Coronary artery (tissue), 2 donors: ENCODE measurements at places on chromosomes 6 and 20.

DNA sequence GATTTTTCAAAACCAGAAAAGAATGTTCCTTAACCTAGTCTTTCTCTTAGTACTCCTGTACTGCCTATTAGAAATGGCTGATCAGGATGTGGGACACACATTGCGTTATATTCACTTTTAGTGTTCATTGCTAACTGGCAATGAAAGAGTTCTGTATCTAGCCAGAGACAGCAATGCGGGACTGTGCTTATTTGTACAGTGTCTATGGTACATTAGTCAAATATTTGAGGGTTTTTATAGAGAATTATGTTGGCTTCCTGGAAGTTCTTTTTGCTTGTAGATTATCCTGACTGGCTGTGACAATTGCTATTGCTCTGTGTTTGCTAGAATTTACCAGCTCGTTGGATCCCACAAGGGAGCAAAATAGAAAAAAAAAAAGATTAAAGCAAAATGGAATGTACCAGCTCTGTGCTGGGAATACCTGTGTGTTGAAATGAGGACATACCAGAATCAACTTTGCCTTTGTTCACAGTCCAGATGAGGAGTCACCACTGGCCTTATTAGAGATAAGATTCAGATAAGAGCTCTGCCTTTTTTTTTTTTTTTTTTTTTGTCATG lies 22.4 kb upstream of the IFNGR1 start:
- DNase-seq = no peak

GRCh38 chr6:105121981-105122380 lies 57.8 kb downstream of the POPDC3 start:
- DNase-seq = no peak

DNA sequence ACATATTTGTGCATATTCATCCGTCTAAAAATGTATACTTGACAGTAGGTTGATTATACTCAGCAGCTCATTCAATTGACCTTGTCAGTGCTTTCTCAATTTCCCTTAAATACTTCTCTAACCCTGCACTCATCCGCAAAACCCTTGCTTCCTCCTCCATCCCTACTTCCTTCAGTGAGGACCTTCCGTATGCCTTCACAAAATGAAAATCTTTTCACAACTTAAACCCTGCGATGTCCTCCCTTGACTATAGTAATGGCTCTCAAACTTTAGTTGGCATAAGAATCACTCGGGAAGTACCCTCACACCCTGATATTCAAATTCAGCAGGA lies 5.2 kb downstream of the MBOAT1 start:
- no peak for DNase-seq

- no peak for DNase-seq
Measured at GRCh38 chr20:51331481-51331880, 211.0 kb downstream of the NFATC2 start.

DNA sequence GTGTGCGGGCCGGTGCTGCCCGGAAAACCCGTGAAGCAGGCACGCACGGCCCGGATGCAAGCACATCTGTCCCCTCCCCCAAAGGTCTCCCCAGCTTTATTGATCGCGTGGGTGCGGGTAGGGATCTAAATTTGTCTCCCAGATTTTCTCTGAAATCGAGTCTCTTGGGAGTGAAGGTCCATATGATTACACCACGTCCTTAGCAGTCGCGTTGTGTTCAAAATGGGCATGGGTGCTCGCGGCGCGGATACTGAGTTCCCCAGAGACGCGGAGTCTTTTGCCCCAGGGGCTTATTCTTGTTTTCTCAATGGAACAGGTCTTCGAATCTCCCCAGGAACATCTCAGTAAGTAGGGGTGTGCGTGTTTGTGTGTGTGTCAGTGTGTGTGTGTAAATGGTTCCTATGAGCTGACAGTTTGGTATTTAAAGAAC lies 2.8 kb upstream of the ZNF292 start:
- no peak for DNase-seq

DNA sequence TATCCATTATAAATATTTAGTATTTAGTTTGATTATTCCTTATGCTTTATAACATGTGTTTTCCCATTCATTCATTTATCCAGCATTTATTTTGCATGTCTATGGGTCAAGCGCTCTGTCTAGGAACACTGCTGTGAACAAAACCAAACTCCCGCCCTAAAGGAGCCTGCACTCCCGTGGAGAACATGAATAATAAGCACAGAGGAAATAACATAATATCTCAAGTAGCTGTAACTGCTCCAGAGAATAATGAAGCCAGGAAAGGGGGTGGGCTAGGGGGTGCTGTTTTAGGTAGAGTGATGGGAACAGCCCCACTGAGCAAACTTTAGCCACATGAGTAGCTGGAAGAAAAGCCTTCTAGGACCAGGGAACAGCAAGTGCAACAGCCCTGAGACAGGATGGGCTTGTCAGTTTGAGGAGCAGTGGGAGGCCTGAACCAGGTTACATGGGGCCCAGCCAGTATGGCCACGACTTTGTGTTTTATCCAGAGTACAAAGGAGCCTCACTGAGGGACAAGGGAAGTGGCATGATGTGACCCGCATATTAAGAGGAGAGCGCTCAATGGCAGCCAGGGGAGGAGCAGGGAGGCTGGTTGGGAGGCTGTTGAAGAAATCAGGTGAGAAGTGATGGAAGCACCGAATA lies 24.4 kb upstream of the PRND start:
- no peak for DNase-seq

GRCh38 chr20:34311118-34312023 lies 8.2 kb upstream of the AHCY start:
- no peak for DNase-seq

DNA sequence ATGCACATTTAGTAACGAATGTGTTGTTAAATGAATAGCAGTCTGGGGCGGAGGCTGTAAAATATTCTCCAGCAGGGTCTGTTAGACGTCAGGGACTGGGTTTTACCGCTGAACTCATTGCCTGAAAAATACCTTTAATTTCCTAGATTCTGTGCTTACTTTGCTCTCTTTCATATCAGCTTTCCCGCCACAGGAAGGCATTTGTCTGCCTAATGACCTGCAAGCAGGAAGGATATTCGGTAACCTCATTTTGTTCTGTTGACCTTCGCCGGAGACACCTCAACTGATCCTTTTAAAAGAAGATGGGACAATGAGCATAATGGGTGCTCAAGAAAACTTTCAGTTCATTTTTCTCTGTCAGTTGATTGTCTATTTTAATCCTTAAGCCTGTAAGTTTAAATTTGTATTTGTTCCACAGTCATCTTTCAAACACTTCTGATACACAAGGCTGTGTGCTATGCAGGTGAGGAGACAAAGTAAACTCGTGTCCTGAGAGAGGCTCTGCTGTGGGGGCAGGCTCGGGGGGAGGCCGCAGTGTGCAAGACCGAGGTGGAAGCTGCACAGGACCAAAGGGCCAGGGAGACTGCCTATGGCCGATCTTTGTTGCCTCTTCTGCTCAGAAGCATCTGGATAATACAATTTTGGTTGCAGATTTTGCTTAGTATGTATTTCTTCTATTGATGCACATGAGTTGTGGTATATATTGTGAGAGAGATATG lies 27.4 kb upstream of the SIM1 start:
- no peak for DNase-seq

DNA sequence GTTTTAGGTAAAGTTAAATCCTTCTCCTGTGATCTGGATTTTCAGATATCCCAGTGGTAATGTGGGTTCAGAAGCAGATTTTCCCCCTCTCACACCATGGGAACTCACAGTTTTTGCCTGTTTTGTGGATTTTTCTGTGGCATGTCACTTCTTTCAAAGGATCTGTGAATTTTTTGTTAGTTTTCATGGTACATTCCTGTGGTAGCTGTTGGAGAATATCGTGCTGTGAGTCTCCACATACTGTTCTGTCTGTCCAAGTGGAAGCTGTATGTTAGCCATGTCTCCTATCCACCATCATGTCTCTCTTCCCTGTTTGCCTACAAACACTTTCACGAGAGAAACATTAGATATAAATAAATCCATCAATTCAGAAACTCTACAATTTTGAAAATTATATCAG lies 378.7 kb upstream of the ADGRB3 start:
- no peak for DNase-seq

GRCh38 chr6:147805155-147805554 lies 296.7 kb downstream of the SAMD5 start:
- no peak for DNase-seq

DNA sequence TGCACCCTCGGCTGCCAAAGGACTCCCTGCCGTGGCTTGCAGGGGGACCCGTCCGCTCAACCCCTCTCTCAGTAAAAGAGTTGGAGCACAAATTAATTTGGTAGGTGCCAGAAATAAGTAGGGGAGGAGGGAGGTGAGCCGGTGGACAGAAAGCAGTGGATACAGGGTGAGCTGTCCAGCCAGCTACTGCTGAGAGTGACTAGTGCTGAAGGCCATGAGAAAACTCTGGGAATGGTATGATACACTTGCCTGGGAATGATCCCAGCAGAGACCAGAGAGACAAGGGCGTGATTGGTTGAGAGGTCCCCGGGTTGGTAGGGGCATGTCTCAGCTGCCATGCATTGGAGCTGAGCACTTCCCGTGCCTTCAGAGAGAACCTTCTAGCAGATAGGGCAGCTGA lies 15.7 kb downstream of the FOXQ1 start:
- no peak for DNase-seq

DNA sequence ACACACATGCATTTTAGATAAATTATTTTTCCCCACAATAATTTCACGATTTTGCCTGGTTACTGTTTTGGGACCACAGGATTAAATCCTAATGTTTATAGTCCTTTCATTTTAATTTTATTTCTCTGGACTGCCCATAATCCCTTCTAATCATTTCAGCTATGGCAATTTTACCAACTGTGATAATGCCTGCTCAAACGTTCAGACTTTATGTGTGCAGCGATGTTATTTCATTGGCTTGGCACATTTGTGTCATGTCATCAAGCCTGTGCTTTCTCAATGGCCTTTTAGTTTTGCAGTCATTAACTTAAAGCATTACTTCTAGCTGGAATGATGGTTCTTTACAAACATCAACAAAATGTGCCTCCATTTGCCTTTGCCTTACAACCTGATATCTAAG lies 140.6 kb upstream of the HSF2 start:
- DNase-seq = no peak

GRCh38 chr6:43274916-43275597 lies 23.0 kb upstream of the SLC22A7 start:
- no peak for DNase-seq

GRCh38 chr6:69835414-69836179 lies 30.8 kb upstream of the COL19A1 start:
- DNase-seq = no peak

- DNase-seq = peak; percentile 14
Measured at GRCh38 chr20:58760856-58761255, 68.3 kb downstream of the NPEPL1 start.

DNA sequence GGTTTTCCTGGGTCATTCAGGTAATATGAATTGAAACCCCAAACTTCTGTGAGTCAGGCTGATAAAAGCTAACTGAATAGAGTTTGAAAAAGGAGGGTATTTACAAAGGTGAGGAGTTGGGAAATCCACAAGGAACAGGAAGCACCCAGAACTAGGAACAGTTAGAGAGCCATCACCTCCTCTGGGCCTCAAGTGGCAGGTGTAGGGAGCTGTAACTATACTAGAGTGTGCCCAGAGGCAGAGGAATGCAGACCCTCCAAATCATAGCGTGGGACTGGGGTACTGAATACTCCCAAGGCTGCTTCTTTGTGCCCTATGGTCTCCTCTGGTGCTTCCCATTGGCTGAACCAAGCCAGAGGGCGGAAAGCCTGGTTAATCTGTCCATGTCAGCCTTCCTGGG lies 18.3 kb downstream of the TRIM38 start:
- no peak for DNase-seq

GRCh38 chr6:54813892-54814291 lies 32.7 kb upstream of the FAM83B start:
- DNase-seq = no peak

- no peak for DNase-seq
Measured at GRCh38 chr6:158529629-158530028, 30.3 kb upstream of the TMEM181 start.

GRCh38 chr6:3749977-3750316 lies 1.6 kb downstream of the PXDC1 start:
- DNase-seq = no peak
